ENCODE measurements at places on chromosomes 5 and 9.

DNA sequence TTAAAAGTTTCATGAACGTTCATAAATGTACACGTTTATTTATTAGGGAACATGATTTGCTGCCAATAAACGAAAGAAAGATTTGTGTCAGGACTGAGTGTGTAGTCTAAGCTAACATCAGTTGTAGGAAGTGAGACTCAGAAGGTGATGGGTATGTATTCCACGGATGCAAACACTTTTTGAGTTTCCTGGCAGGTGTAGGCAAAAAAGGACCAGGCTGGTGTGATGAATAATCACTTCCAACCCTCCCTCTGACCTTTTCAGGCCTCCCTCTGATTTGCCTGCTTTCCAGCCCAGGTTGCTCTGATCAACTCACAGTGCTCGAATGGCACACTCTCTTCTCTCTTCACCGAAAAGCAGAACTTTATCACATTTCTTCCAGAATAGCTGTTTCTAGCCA, 51.8 kb downstream of the BASP1 start:
- DNase-seq, result no peak

DNA sequence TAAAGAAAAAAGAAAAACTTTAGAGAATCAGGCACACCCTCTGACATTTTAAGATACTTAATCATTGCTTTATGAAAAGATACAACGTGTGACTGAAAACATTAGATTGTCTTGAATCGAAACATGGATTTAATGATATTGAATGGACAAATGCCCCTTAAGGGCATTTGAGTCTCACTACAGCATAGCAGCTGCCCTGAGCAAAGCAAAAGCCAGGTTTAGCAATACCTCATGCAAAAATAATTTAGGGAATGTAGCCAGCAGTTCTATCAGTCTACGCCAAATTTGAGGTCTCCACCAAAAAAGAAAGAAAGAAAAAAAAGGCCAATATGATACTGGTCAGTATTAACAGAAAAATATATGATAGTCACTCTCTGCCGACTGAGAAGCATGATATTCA, 56.6 kb upstream of the LMNB1 start:
- DNase-seq, result no peak

GRCh38 chr5:25439025-25439424, 794.2 kb upstream of the CDH10 start:
- no peak for DNase-seq

- no peak for DNase-seq
These were observed 24.4 kb downstream of the CCDC187 start for GRCh38 chr9:136279471-136279870.

- DNase-seq, result no peak
These were observed 24.7 kb downstream of the POU4F3 start for GRCh38 chr5:146363161-146363874.

DNA sequence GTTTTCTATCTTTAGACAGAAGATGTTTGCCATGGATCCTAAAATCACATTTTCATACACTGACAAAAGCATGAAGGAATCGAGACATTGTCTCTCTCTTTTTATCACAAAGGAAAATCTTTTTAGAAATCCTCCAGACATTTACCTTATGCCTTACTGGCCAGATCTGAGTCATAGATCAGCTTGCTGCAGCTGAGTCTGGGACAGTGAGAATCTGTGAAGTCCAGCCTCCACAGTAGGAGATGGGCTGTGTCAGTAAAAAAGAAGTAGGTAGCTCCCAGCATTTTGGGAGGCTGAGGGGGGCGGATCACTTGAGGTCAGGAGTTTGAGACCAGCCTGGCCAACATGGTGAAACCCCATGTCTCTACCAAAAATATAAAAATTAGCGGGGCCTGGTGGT, 333.4 kb upstream of the ZNF462 start:
- DNase-seq, result no peak

GRCh38 chr5:110726249-110727024, at the start of gene TMEM232:
Gene TMEM232 (minus strand): TSS chr5:110726671. CDS start chr5:110667352, 59,319 bp downstream.
- peak; percentile 41 for DNase-seq

DNA sequence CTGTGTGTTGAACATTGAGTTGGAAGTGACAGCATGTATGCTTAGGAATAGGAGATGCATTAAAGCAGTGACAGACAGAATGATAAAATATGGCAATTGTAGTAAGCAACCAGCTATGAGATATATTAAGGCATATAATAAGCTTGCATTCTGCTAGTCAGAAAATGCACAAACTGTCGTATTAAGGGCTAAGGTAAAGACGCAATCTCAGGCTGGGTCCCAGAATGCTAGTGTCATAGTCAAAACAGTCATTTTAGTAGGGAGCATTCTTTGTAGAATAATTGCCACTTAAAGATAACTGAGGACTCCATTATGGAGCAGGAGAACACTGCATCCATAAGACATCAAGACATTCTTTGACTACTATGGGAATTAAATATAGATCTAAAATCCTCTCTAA, 1369.7 kb upstream of the C9orf72 start:
- DNase-seq, result no peak

DNA sequence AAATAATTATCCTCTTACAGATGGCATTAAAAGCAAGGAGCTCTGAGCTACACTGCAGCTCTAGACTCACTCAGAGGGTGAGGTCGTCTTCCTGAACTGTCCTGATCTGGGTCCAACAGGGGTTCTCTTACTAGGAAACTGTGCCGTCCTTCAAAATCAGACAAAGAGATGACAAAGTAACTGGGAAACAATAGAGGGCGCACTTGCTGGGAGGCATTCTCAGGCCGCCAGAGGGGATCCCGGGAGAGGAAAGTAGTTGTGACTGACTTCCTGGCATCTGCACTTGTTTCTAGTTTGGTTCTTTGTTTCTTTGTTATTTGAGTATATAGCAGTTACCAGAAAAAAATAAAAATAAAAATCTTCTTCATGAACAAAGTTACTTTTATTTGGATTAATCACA, 142.9 kb upstream of the MSX2 start:
- peak; percentile 32 for DNase-seq

- DNase-seq, result no peak
These were observed 32.9 kb downstream of the OCLN start for GRCh38 chr5:69525490-69525889.

All from EL (cell line).